ENCODE measurements at places on chromosomes 2 and 18.

DNA sequence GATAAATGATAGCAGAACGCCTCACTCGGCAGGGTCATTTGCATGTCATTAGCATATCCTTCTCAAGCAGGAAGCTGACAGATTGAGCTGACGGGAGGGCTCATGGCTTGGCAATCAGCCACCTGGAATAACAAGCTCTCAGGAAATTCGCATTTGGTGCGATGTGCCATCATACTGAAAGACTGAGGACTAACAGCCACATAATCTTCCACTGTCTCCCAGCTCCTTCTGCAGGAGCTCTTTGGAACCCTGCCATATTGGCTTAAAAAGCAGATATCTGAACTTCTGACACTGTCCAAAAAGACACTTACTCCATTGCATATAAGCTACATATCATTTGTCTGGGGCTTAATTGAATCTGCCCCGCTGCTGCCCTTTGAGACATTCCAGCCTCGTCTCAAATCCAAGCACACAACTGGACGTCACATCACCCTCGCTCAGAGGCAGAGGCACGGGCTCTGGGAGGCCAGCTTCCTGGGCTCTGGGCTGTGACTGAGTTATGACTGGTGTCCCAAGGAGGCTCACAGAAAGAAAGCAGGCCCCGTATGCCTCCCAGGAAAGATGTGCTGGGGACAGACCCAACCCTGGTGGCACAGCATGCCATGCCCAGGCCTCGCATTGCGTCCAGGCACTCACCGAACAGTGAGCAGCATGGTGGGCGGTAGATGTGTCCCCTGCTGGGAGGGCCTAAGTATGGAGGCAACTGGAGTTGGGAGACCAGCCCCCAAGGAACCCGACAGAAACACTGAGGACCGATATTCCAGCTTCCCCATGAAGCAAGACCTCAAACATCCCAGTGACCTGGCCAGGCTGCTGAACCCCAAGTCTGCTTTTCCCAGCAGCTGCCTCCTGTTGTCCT is 228.0 kb downstream of the ATAD2B start:
- no peak for DNase-seq

DNA sequence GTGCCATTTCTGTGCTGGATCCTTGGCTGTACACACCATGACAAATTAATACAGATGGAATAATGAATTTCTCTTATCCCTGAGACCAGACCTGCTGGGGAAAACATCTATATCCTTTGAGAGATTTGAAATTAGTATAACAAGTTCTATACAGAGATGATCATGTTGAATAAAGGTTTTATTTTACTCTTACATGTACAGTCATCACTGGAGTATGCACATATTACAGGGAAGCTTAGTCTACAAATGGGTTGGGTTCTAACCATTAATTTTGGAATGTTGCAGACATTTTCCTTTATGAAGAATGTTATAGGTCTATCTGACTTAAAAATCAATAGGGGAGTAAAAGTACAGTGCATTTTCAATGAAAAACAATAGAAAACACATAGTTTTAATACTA is 29.9 kb upstream of the MMADHC start:
- DNase-seq, result no peak

- DNase-seq, result no peak
These were observed 342.7 kb upstream of the CHST9 start for GRCh38 chr18:27527856-27528255.

DNA sequence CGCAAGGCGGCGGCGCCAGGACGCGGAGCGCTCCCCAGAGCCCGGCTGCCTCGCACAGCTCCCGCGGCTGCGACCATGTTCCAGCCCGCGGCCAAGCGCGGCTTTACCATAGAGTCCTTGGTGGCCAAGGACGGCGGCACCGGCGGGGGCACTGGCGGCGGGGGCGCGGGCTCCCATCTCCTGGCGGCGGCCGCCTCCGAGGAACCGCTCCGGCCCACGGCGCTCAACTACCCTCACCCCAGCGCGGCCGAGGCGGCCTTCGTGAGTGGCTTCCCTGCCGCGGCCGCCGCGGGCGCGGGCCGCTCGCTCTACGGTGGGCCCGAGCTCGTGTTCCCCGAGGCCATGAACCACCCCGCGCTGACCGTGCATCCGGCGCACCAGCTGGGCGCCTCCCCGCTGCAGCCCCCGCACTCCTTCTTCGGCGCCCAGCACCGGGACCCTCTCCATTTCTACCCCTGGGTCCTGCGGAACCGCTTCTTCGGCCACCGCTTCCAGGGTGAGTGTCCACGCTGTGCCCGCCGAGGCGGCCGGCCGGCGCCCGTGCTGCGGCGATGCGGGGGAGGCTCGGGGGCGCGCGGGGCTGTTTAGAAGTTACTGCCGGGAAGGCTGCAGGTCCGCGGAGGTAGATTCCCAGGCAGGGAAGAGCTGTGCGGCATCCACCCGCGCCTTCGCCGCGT is 696 bp downstream of the EMX1 start:
- no peak for DNase-seq

DNA sequence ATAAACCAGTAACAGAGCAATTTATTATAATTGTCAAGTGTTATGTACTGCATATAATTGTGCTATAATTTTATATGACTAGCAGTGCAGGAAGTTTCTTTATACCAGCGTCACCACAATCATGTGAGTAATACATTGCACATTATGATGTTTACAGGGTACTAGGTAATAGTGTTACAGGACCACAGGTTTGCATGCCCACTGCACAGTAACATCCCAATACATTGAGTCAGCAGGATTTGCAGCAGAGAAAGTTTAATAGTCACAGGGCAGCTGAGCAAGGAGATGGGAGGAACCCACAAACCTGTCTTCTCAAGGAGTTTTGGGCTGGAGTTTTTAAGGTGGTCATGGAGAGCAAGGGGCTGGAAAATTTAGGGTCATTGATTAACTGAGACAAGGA is 1042.9 kb upstream of the ACVR2A start:
- no peak for DNase-seq

DNA sequence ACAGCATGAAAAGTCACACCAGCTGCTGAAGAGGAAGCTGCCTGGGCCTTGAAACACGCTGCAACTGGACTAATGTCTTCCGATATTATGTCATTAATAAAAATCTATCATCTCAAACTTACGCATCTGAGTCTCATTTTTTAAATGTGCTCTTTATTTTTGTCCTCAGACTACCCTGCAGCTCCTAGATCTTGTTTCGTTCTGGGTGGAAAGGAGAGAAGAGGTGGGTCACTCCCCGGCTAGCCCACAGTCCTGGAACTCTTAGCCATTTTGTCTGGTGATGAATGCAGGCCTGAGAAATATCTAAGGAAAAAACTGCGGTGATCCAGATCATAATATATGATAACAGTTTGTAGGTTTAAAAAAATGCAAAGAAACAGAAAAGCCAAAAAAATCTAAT is 73.3 kb downstream of the TXNL1 start:
- DNase-seq, result no peak

- no peak for DNase-seq
These were observed 84.4 kb upstream of the DYNAP start for GRCh38 chr18:54506516-54507261.

GRCh38 chr2:12797815-12798214 is 81.1 kb downstream of the TRIB2 start:
- DNase-seq, result no peak

GRCh38 chr2:7860693-7861092 is 821.2 kb upstream of the ID2 start:
- DNase-seq, result no peak

GRCh38 chr2:209426432-209426831 is 2.6 kb downstream of the MAP2 start:
- DNase-seq, result no peak

- DNase-seq, result no peak
These were observed 148.5 kb downstream of the CAMKMT start for GRCh38 chr2:44510246-44510645.

- no peak for DNase-seq
These were observed 135.6 kb downstream of the TFCP2L1 start for GRCh38 chr2:121149384-121149783.

DNA sequence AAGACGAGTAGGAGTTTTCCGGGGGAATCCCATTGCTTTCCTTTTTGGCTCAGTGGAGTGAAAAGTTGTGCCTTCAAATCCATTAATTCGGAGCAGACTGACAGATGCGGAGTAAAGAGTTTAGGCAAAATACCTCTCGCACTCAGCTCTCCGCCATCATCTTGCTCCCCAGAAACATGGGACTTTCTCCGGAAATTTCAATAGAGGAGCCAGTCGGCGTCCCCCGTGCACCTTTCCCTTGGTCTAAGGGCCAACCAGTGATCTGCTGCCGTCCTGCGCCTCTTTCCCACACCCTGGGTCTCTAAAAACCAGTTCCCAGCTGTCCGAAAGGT is 318 bp downstream of the TYW5 start:
- no peak for DNase-seq

- DNase-seq, result no peak
These were observed 38.6 kb upstream of the ZFP36L2 start for GRCh38 chr2:43265001-43265400.

GRCh38 chr2:24317491-24317920 is 42.8 kb downstream of the ITSN2 start:
- no peak for DNase-seq

- DNase-seq, result no peak
These were observed 333.3 kb downstream of the PLCL1 start for GRCh38 chr2:198137733-198138132.

DNA sequence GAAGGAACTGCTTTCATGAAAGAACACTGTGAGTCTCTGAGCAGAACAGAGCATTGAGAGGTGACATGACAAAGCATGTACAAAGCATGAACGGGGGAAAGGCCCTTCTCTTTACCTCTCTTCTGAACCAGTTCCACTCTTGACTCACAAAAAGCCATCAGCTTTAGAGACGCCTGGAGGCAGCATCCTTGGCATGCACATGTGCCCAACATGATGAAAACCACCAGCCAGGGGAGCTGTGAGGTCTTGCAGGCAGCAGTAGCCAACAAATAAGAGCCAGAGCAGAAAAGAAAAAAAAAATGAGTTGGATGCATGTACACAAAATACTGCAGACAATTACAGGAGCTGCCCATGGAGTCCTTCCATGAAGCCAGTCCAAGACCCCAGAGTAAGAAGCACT is 95.5 kb upstream of the AGAP1 start:
- DNase-seq, result no peak

DNA sequence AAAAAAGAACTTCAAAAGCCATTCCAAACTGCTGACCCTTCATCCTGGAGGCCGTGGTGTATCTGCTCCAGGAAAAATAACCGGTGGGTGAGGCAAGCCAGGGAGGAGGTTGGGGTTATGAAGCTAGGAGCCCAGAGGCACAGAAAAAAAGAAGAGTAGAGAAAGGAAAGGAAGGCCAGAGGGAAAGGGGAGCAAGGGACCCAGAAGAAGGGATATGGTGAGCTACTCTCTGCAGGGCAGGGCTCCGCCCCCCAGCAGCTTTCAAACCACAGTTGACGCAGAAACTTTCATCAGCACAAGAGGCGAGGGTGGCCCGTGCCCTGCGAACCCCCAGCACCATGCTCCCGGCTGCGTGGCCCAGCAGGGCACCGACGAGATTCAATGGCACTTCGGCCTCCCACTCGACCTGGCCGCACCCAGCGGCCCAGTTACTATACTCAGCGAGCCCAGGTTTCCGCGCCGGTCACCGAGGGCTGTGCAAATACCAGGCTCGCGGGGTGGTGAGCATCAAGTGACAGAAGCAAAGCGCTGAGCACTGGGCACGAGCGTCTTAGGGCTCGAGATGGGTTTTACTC is 665 bp downstream of the MCM6 start:
- peak; percentile 18 for DNase-seq

DNA sequence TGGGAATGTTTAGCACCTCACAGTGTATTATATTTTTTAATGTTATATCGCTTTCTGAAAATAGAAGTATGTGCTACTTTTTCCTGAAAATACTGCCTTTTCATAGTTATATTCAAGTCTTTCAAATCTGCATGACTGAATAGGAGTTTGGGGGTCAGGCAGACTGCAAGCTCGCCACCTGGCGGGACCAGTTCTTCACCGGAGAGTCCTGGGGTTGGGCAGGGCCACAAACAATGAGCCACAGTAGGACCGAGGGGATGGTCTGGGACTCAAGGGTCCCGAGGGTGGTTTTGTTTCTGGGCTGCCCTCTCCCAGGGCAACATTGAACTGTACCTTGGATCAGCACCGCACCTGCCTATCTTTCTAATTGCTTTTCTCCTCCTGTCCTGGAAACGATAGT is 70.6 kb downstream of the VWA3B start:
- DNase-seq, result no peak

GRCh38 chr2:64938607-64939285 is 50.5 kb upstream of the SLC1A4 start:
- no peak for DNase-seq
